ENCODE measurements at places on chromosomes 3 and 15. TPM values are rescaled to one million over a fixed set of nuclear protein-coding genes. Genes with fewer than 3 reads are reported as not detected.

DNA sequence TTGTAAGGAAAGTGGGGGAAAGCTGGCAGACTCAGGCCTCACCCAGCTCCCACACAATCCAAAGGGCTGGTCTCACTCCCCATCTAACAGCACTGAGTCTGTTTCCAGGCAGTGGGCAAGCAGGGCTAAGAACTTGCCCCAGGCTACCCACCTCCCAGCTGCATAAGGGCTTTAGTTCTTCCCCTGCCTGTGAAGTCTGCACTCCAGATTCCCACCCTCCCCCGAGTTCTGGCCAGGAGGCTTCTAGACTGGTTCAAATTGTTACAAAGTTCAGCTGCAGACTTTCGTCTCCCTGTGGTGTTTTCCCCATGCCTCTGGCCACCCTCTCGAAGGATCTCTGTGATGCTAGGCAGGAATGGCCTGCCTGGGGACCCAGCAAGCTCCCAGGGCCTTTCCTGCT lies 11.2 kb downstream of the EHHADH start:
- DNase-seq: no peak

DNA sequence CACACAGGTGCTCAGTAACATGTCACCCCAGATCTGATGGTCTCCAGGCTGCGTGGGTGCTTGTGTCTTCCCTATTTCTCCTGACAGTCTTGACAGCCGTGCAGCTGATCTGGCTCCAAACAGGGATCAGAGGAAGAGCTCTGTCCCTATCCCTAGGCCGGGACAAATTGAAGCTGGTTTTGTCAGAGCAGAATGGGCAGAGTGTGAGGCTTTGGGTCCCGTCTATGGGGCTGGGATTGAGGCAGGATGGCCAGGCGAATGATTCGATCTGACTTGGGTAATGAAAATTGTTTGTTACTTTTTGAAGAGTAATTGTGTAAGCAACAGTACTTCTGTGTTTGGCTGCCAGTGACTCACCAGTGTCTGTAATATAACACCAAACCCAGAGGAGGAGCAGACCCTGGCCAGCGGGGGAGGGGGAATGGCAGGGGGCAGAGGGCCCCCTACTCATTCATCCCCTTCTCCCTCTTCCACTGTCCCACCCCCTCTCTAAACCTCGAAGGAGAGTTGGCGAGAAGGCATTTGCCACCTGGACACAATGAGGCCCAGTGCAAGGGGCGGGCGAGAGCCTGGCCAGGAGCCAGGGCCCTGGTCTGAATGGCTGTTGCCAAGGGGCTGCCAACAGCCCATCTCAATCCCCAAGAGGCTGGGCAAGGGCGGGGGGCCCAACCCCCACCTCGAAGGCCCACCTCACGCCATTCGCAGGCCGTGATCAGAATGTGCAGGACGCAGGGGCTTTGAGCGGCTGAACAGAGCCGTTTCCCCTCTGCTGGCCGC lies 4.9 kb upstream of the MAGEF1 start:
- no peak for DNase-seq

Gene GPR176
- polyA plus RNA-seq: 13.4 TPM

DNA sequence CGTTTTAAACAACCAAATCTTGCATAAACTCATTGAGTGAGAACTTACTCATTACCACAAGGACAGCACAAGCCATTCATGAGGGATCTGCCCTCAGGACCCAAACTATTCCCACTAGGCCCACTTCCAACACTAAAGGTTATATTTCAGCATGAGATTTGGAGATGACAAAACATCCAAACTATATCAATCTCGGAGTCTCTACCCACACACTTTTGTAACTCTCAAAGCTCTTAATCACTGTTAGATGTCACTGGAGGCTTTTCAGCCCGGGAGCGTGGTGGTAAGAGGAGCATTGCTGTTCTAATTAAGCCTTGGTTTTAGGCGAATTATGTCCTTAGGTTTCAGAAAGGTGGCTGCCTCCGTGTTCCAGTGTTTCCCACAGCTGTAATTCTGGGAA lies 86.3 kb downstream of the CNTN6 start:
- no peak for DNase-seq

GRCh38 chr3:190281308-190282051 lies 40.8 kb downstream of the CLDN1 start:
- DNase-seq: peak; percentile 8

Gene NR1I2
- 0.60 TPM for polyA plus RNA-seq

- no peak for DNase-seq
Measured at GRCh38 chr3:141124715-141125114, 73.6 kb downstream of the SPSB4 start.

DNA sequence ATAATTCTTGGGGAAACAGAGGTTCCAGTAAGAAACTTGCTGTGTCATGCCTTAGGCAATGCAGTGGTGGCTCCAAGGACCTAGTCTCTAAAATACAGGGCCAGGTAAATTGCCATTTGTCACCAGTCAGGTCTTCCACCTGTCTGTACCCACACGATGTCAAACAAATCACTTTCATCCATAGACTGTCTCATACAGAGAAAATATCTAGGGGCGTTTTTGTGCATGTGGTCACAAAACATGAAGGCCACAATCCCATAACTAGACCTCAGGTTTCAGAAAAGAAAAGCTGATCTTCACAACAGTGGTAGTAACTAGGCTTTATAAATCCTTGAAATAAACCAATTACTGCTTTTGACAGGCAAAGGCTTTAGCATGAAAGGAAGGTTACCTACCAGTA lies 92.3 kb downstream of the SLC9A9 start:
- no peak for DNase-seq

GRCh38 chr15:80783260-80783659 lies 4.1 kb downstream of the CEMIP start:
- DNase-seq: no peak

Data from left renal pelvis (tissue), 4 donors.